Uterus (tissue), 4 donors: ENCODE measurements at places on chromosomes 16 and 17.

GRCh38 chr17:58870747-58871146 is 115.1 kb downstream of the PPM1E start:
- no peak for DNase-seq

DNA sequence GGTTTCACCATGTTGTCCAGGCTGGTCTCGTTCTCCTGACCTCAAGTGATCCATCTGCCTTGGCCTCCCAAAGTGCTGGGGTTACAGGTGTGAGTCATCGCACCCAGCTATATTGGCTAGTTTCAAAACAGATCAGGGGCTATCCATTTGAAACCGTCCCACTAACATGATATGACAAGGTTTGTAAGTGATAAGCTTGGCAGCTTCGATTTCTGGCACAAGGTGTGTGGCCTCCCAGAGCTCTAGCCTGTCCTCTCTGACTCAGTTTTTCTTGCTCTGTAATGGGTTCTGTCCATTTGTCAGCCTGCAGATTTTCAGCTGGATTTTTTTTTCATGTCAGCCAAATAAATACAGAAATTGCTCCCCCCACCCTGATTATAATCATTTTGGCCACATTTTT is 31.8 kb upstream of the TENT4B start:
- no peak for DNase-seq

GRCh38 chr17:74280093-74280513 is 6.1 kb downstream of the DNAI2 start:
- no peak for DNase-seq

- no peak for DNase-seq
Observed at GRCh38 chr17:10120109-10120485, 78.3 kb downstream of the GAS7 start.

DNA sequence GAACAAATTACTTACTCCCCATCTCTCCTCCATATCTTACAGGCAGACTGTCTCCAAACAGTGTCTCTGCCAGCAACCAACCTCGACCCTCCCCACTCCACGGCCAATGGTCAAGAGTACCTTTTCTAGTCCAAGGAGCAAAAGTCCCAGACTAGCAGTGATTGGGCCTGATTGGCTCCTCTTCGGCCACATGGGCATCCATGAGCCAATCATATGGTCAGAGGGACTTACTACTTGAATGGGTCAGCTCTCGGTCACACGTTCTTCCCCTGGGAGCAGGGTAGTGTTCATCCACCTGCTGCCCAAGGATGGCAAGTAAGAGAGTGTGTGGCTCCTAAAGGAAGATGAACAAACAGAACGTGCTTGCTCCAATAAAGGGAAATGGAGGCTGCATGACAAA is 84.6 kb downstream of the C16orf78 start:
- no peak for DNase-seq
